ENCODE measurements at places on chromosomes 5 and 9.

DNA sequence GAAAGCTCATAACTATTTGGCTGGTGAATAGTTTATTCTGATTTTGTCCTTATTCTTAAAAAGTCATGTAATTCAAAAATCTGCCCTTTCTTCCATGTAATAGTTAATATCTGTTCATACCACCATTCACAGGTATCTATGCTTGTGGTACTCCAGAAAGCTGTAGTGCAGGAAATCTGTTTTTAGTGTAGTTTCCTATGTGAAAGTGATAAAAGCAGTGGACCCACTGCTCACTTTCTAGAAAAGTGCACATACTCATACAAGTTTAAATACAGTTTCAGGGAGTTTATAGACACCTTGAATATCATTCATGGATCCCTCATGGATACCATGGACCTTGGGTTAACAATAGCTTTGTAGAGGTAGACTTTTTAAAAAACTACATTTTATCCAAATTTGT lies 20.2 kb downstream of the PBX3 start:
- DNase-seq: no peak

GRCh38 chr5:73514418-73514817 lies 16.2 kb downstream of the BTF3 start:
- no peak for DNase-seq

DNA sequence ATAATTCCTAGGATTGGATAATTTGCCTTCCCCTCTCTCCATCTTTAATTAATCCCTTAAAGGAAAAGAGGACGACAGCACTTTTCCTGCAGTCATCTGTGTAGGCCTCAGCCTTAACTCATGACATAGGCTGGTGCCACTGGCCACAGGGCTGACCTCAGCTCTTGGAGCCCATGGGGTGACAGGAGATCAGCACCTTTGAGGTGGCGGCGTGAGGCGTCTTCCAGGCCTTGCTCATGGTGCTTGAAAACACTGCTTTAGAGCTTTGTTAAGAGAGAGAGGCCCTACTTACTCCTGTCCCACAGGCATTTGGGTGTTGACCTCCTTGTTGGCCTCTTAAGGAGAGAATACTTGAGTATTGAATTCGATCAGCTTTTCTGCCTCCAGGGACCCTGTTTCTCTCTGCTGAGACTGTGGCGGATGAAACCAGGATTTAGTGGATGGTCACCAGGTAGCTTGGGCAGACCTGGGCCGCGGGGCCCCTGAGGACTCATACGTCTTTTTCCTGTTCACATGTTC lies 23.4 kb downstream of the TENT4A start:
- DNase-seq: no peak

GRCh38 chr5:75951716-75952115 lies 131.5 kb upstream of the SV2C start:
- DNase-seq: no peak

DNA sequence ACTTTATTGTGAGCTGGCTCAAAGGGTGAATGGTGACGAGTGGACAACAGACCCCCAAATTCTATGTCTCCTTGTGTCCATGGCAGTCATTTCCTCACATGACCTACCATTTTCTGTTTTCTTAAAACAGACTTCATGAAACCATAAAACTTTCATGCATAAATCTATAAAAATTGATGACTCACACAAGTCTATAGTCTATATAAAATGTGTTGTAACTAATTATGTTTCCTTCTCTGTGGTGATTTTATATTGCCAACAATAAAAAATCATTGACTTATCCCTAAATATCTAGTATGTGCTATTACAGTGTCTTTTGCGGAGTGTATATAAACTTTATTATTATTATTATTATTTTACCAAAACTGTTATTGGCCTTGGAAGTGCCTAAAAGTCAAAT lies 382.4 kb downstream of the MAT2B start:
- DNase-seq: no peak

DNA sequence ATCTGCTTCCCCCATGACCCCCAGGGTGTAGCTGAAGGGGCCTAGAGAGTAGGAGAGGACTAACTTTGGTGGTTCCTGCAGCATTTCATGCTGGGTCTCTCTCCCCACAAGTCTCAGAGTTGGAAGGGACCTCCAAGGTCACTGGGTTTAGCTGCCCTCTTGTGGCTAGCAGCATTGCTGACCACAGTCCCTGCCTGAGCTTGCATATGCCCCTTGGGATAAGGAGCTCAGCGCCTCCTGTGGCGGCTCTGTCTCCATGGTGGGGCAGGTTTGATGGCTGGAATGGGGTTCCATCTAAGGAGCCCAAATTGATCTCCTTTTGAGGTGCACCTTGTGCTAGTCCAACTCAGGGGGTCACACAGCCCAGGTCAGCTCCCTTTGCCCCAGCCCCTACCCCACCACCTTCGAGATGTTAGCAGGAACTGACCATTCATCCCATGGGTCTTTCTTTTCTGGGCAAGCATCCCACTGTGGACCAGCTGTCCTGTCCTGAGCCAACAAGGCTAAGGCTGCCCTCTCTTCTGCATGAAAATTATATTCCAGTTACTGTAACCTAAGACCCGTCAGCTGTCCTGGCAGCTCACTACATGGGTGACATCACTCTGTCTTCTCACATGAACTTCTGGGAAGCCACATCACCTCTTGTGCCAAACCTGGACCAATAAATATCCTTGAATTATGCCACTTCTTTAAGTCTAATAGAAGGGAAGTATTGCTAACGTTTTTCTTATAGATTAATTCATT lies 196.2 kb downstream of the HSPA4 start:
- DNase-seq: no peak

Measured in NCI-H1436 (cell line).